HAP-1 (cell line): ENCODE measurements at places on chromosomes 7 and 10.
A peak's percentile ranks its signal among the peaks of the same experiment; 100 is the strongest.

GRCh38 chr10:100401631-100402328 is 54.7 kb downstream of the SCD start:
- DNase-seq = no peak

DNA sequence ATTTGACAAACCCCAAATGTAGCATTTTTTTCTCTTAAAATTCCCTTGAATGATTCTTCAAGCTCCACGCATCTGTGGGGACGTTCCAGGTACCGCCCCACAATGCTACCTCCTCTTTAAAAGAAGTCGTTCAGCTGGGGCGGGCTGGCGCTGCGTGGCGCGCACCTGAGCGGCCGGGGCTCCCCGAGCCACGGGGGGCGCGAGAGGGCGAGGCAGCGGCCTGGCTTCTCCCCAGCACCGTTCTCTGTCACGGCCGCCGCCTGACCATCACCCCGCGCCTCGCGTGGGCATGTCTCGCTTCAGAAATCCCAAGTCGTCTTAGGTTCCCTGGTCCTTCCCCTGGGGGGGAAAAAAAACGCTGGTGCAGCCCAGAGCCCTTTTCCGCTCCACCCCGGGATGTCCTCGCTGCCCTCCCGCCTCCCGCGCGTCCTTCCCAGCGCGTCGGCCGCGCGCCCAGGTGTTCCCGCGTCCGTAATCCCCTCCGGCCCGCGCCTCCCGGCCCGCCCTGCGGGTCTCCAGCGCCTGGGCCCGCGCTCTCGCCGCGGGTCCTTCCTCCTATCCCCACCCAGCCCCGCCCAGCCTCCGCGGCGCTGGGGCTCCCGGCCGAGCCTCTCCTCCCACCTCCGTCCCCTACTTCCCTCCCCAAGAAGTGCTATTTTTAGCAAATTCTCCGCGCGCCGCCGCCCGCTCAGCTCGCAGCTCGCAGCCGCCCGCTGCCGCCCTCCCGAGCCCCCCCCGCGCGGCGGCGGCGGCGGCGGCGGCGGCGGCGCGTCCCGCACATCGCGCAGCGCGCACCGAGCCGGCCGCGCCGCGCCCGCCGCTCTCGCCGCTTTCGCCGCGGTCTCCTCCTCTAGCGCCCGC is 58.7 kb upstream of the PRPS1L1 start:
- no peak for DNase-seq

GRCh38 chr7:18461785-18462467 is 33.6 kb upstream of the HDAC9 start:
- DNase-seq = no peak

GRCh38 chr10:43253461-43254198 is 13.2 kb downstream of the RASGEF1A start:
- peak; percentile 5 for DNase-seq

GRCh38 chr10:86267286-86268195 is 99.1 kb downstream of the GRID1 start:
- peak; percentile 34 for DNase-seq

DNA sequence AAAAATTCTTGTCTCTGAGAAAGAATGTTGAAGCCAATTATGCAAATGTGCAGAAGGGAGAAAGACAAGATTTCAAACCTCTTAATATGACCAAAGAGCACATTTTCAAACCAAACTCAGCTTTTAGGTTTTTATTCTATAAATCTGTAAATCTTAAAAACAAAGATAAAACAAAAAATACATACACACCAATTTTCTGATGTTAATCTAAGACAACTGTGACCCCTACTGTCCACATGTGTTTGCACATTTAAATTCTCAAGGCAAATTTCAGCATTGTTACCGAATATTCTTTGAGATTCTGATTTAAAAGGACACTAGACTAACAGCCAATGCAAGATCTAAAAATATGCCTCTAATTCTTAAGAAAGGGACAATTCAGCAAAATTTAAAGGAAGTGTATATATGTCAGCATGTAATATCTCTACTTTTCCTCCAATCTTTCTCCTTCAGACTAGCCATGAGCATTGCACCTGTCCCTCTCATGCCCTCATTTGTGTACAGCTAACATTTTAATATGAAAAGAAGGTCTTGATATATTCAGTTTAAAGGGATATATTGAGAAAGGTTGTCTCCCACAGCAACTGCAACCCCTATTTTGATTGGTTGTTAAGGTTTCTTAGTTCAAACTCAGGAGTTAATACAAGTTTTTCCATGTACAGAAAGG is 417.9 kb downstream of the IPMK start:
- DNase-seq = peak; percentile 66

DNA sequence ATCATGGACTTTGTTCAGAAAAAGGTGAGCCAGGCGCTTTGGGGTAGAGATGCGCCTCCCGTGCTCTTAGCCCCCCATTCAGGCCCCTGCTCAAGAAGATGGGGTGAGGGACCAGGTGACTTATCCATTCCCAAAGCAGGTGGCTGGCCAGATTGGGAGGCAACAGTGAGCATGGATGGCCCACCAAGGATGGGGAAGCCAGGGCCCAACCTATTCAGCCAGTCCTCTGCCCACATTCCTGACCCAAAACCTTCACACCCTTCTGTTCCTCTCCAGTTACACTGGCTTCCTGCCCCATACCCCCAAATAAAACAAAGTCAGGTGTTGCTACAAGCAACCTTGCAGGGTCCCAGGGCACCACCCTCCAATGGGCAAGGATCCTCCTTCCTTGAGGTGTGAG is 44.4 kb downstream of the TSPAN15 start:
- no peak for DNase-seq

DNA sequence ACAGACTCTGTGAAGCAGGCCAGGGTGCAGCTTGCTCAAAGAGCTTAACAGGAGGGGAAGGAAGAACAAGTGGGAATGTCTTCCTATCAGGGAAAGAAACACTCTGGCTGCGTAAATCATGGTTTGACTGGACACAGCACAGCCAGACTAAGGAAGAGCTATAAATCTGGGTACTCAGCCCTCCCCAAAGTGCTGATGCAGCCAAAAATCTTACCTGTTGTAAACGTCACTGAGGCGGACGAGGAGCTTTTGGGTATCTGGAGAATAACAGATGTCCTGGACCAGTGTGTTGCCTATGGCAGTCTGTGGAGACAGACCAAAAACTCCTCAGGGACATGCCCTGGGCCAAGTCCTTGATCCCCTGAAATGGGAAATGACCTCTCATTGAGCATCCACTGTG is 43.1 kb upstream of the HNRNPH3 start:
- no peak for DNase-seq

GRCh38 chr10:48993627-48994026 is 54.0 kb upstream of the LRRC18 start:
- no peak for DNase-seq

DNA sequence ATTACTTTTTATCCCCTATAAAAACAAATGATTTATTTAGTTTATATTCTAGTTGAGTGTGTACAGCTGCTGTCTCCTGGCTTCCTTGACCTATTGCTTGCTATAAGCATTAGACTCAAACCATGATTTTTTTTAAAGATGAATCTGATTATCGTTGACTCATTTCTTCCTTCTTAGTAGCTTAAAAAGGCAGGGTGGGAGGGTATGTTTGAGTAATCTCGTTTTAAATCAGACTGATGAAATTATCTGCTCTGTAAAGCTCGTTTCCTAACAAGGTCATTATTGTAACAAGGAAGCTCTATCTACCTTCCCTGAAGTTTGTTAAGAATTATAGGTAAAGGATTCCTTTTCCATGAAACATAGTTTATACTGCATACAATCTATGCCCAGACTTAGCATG is 276.3 kb upstream of the KCND2 start:
- no peak for DNase-seq
